ENCODE measurements at places on chromosomes 3 and 15.

GRCh38 chr3:4744405-4745234 lies 234.6 kb upstream of the BHLHE40 start:
- DNase-seq, result no peak

DNA sequence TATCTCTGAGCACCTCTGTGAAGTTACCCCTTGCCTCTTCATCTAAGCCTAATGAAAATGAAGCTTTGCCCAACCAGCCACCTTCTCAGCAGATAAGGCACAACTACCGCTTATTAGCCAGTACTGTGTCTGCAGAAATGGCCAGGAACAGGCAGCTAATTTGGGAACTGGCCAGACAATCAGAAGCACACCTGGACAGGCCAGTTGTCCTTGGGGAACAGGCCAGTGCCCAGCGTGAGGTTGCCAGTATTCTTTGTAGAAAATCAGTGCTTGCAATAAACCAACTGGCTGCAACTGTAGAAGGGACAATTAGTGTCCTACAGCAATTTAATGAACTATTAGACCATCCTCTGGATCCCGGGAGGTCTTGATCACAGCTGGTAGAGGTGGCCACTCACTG lies 10.4 kb upstream of the TMEM87A start:
- DNase-seq, result no peak

DNA sequence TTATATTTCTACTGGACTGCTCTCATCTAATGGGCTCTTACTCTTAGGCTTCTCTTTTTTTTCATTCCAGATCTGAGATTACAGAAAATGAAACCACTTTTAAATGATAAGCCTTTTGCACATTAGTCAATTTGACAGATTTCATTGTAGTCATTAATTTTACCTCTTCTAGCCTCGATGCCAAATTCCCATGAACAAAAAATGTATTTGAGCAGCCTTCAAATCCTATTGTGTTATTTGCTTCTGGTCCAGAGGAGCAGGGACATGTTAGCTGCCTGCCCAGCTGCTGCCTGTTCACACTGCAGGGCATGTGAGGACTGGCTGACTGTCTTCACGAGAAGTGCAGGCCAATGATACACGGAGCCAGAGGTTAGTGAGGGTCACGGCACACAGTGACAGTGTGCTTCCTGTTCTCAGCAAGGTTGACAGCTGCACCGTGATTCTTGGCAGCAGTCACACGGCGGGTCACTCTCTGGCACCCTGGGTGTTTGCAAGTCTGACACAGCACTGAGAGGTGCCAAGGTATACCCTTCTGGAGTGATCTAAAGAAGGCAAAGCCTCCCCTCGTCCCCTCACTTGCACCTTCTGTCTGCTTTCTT lies 40.8 kb downstream of the KAT2B start:
- peak; percentile 25 for DNase-seq

DNA sequence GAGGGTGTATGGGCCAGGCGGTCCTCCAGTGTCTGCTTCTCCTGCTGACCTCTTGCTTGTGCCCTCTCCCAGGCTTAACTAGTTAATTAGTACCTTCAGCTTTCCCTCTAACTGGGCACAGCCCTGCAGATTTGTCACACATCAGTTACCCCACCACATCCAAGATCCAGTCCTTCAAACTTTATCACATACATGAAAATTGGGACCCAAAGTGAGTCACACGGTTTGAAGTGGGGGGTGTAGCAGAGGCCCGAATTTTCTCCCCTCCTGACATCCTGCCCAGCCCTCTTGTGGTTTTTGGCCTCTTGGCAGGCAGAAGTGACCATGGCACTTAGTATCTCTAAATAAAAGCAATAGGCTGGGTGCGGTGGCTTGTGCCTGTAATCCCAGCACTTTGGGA lies 3.9 kb downstream of the MAPKAPK3 start:
- no peak for DNase-seq

DNA sequence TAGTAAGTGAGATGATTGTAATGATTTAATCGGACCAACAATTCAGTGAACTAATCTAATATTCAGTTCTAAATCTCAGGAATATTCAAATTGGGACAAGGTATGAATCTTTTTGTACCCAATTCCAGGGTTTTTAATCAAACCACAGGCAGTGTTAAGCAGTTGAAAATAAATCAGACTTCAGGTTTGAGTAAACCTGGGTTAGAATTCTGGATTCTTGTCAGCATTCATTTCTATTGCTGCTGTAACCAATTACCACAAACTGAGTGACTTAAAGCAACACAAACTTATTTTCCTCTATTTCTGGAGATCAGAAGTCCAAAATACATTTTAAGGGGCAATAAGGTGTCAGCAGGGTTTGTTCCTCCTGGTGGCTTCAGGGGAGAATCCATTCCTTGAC lies 208.4 kb upstream of the ZPLD1 start:
- no peak for DNase-seq

- DNase-seq, result no peak
Measured at GRCh38 chr3:30660656-30661055, 54.3 kb downstream of the TGFBR2 start.

DNA sequence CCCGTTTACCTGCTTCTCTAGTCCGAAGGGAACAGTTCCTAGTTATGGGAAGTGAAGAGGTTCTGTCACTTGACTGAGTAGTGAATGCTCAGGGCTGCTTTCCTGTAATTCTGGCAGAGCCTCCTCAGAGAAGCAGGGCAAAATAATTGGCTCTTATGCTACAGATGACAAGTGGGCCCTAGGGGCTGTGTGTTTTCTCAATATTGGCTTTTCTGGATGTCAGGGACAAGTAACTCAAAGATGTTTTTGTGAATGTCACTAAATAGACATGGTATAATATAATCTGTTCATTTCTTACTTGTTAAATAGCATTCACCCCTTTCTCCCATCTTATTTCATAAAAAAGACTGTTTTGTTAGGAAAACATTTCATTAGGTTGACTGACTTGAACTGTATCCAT lies 40.1 kb downstream of the SGO1 start:
- no peak for DNase-seq

GRCh38 chr3:134929976-134930375 lies 134.9 kb downstream of the EPHB1 start:
- DNase-seq, result no peak

DNA sequence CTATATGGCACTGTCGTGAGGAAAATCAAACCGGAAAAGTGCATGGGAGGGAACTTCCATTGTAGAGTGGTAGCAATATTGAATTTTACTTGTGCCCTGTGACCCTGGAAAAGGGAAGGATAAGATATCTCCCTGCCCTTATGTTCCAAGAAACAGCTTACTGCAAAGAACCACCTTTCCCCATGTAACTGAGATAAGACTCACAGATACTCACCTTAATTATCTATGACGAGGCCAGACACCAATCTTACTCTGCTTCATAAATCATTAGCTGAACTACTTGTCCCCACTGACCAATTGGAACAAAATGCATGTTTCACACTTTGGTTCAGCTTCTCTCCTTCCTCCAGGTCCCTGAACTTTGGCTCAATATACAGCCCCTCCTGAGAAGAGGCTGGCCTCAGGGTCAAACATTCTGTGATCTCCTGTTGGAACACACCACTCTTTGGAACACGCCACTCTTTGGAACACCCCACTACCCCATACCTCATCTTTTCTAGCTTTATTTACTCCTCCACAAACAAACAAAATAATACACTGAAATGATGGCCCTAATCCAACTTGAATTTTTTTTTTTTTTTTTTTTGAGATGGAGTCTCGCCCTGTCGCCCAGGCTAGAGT lies 6.9 kb upstream of the TOPAZ1 start:
- DNase-seq, result no peak

DNA sequence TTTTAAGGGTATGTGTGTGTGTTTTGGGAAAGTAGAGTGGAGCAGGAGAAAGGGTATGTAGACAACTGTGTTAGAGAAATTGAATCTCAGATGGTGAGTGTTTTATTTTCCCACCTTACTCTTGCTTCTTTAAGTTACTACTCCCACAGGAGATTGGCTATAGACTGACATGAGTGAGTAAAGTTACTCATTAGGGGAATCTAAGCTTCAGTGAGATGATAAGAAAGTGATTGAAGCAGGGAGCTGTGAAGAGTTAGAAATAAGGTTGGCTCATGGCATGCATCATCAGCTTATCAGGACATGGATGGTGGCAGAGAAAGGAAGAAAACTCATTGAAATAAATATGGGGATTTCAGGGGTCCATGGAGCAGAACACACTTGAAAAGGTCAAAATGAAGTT lies 88.9 kb downstream of the MBNL1 start:
- DNase-seq, result no peak

GRCh38 chr3:51044982-51045381 lies 340.1 kb upstream of the MANF start:
- DNase-seq, result no peak

DNA sequence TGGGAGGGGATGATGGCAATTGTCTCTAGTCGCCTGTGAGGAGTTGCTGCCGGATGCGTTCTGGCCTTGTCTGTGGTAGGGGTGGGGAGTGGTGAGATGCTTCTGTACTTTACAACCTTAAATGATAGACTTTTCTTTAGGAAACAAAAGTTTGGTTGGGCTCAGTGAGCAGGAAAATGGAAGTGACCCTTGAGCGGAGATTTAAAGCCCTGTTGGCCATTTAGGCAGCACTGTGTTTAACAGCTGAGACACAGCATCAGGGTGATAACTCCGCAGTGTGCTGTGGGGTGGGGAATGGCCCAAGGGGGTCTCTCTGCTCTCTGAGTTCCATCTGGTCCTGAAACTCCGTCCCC lies 36.6 kb downstream of the SPSB4 start:
- no peak for DNase-seq

GRCh38 chr15:71781179-71781964 lies 29.0 kb upstream of the NR2E3 start:
- no peak for DNase-seq

- DNase-seq, result no peak
Measured at GRCh38 chr15:43928152-43928551, 101.3 kb downstream of the WDR76 start.

DNA sequence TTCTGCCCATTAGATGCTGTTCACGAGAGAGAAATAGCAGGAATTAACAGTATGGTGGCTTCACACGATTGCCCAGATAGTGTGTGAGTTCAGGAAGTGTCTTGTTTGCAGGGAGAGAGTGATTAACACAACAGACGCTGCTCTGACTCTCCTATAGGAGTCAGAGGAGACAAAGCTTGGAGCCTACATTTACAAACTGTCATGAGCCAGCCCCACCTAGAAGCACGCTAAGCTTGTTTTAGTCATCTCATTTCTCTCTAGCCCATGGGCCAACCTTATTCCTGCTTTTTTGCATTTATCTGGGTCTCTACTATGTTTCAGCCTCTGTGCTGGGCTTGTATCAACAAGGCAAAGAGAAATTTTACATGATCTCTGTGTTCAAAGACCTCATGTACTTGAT lies 128.3 kb upstream of the BFSP2 start:
- peak; percentile 15 for DNase-seq

DNA sequence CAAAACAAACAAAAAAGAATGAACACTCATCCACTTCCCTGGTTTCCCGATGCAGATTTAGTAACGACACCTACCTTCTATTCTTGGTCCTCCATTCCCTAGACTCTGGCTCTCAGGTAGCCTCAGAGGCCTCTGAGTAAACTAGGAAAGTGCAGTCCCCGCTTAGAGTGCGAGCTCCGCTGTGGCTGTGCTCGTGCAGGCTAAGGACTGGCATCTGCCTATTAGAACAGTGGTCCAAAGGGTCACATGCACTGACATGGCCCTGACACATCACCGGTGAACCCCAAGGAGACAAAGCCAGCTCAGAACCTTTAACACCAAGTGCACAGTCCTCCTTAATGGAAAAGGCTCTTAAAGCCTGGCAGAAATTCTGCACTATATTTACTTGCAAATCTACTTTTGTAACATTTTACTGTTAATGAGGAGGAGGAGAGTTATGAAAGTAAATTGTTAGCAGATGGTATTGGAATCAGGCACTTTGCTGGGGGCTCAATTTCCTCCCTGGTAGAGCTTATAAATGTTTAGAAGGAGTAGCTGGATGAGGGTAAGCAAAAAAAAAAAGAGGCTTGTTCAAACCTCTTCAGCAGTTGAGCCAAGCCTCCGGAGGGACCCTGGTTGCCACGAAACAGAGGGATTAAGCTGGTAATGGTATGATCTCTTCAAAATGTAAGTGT lies 31.1 kb downstream of the VGLL4 start:
- DNase-seq, result no peak

- DNase-seq, result no peak
Measured at GRCh38 chr15:67094001-67094826, 28.8 kb downstream of the SMAD3 start.

DNA sequence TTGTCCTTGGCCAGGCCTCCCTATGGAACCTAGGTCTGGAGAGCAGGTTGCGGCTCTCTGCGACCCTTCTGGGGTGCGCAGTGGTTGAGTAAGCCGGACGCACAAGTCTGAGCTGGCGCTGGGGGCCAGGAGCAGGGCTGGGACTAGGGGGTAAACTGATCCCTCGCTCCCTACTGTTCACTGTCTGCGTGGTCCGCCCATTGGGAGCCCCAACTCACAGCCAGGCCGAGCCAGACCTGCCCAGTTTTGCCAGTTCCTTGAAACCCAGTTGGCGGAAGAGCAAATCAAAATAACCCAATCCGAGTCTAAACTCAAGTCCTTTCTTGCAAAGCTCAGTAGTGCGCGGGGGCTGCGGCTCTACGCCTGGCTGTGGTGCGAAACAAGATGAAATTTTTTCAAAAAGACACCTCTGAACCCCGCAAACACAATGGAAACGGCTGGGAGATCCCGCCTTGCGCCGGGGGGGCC lies 17.5 kb downstream of the RGMA start:
- no peak for DNase-seq

- no peak for DNase-seq
Measured at GRCh38 chr3:9747267-9747666, 2.5 kb upstream of the OGG1 start.

DNA sequence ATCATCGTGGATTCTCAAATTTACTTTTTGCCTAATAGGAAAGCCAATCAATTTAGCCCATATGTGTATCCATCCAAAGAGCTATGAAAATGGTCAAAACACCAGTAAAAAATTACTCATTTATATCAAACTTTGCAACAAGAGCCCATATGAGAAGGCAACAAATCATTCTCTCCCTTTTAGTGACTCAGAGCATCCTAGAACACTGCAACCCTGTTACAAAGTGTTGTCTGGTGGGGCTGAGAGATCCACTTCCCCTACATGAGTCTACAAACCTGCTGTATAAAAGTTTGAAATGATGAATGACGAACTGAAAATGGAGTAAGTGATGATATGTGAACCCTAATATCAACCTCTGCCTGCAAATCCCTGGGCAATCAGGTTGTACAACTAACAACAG lies 23.3 kb downstream of the PDZRN3 start:
- DNase-seq, result no peak

DNA sequence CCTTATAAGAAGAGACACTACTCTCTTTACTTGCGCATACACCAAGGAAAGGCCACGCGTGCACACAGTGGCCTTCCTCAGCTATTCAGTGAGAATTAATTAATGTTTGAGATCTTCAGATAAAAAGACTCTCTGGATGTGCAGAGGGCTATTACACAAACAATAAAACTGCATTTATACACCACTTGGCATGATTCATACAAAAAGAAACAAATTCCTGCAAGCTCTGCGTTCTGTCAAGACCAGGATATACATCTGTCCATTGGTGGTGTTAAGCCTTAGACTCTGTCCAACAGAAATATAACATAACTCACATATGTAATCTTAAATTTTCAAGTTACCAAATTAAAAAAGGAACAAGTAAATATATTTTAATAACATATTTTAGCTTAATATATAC lies 55.2 kb upstream of the TSC22D2 start:
- no peak for DNase-seq

Data from NCI-H1092 (cell line).